ENCODE measurements at places on chromosomes 4 and X.

DNA sequence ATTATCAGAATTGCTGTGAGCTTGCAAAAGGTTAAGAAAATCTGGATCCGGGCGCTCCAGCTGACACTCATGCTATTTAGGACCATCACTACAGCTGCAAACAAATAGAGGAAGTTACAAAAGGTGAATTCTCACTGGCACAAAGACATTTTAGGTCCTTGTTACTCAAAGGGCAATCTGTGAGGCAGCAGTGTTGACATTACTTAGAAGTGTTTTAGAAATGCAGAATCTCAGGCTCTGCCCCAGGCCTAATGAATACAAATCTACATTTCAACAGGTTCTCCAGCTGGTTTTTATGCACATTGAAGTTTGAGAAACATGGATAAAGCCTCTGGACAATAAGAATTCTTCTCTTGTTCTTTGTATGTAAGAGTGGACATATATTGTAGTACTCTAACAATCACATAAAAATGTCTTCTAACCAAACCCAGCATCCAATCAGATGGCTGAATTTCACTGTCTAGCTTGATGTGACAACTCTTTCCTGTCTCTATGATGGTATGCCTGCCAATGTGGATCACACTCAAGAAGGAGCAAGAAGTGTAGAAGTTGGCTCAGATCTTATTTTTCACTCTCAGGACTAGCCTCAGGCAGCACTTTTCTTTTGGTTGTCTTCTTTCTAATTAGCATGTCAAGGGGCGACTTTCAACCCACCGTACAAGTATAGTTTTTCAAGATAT lies 18.8 kb downstream of the SLC7A11 start:
- DNase-seq, result no peak

DNA sequence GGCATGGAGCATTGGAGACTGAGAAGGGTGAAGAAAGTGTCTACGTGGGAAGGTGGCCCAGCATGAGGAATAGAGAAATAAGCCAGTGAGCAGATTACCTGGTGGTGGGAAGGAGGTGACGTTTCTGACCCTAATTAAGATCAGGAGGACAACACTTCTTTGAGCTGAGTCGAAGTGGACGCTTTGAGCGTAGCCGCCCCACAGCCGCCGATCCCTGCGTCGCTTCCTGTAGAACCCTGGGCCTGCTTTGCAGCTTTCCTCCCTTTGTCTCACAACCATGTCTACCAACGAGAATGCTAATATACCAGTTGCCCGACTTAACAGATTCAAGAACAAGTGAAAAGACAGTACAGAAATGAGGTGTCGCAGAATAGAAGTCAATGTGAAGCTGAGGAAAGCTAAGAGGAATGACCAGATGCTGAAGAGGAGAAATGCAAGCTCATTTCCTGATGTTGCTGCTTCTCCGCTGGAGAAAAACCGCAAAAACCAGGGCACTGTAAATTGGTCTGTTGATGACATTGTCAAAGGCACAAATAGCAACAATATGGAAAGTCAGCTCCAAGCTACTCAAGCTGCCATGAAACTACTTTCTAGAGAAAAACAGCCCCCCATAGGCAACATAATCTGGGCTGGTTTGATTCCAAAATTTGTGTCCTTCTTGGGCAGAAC lies 6.4 kb upstream of the ANTXR2 start:
- no peak for DNase-seq

DNA sequence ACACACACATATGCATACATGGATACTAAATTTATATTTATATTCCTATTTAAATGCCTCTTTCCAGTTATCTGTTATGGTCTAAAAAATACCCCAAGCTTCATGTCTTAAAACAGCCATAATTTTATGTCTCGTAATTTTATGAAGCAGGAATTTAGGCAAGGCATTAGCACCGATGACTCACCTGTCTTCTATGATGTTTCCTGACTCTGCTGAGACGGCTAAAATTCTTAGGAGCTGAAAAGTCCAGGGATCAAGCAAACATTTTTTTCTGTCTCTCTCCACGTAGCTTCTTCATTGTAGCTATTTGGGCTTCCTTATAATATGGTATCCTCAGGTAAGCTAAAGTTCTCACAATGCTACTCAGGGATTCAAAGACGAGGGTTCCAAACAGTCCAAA lies 930.3 kb downstream of the STIM2 start:
- no peak for DNase-seq

GRCh38 chrX:47143894-47144625 lies 442 bp downstream of the NDUFB11 start:
- no peak for DNase-seq

GRCh38 chr4:52317361-52317879 lies 266.3 kb downstream of the SPATA18 start:
- no peak for DNase-seq

DNA sequence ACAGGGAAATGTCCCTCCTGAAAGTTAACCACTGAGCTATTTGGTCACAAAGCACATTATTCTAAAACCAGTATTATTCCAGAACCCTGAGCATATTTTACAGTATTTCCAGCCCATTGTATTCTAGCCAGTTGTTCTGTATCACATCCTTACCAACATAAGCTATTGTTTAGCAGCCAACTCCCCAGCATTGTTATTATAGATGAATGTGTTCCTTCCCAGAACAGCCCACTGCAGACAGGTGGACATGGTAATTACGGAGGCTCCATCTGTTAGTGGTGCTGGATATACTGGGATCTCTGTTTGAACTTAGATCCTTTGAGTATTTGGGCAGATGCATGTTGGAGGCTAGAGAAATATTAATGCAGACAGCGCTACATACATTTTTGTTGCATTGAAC lies 126.1 kb downstream of the MGST2 start:
- DNase-seq, result no peak

GRCh38 chr4:25401066-25401465 lies 24.0 kb downstream of the ANAPC4 start:
- DNase-seq, result no peak

DNA sequence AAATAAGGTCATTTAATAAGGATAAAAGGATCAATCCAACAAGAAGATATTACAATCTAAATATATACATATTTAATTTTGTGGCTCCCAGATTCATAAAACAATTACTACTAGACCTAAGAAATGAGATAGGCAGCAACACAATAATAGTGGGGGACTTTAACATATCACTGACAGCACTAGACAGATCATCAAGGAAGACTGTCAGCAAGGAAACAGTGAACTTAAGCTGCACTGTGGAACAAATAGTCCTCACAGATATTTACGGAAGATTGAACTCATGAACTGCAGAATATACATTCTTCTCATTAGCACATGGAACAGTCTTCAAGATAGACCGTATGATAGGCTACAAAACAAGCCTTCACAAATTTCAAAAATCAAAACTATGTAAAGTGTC lies 56.1 kb upstream of the NAP1L2 start:
- DNase-seq, result no peak

GRCh38 chrX:153470411-153471363 lies at the start of gene HAUS7:
TSS of gene HAUS7 (minus strand) at chrX:153470576. CDS start at chrX:153470557, 19 bp downstream.
- DNase-seq, result peak; percentile 38

GRCh38 chr4:150909116-150909515 lies 106.0 kb downstream of the LRBA start:
- no peak for DNase-seq

DNA sequence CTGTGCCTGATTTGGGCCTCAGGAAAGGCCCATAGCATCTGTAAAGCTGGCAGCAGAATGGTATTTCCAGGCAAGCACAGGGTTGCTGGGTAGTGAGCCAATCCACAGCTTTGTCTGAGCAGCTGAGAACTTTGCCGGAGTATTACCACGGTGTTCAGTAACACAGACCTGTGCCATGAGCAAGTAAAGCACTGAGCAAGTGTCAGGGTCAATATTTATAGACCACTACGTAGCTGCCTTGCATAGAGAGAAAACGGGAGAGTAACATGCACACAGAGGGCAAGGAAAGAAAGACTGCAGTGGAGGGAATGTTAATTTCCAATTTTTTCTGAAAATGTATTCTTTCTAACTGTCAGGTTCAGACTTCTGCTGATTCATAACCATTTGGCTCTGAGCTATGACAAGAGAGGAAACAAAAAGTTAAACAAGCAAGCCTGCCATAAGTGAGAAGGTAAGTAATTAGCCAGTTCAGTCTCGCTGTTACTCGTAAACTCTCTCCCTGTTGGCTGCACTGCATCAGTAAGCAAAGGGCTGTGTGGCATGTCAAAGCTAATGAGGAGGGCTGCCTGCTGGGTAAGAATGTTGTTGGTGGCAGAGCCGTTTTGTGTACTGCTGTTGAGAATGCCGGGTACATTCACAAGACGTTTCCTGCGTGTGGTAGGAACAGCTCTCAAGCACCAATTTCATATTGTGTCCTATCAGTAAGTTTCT lies 238.1 kb downstream of the BMPR1B start:
- DNase-seq, result peak; percentile 58

DNA sequence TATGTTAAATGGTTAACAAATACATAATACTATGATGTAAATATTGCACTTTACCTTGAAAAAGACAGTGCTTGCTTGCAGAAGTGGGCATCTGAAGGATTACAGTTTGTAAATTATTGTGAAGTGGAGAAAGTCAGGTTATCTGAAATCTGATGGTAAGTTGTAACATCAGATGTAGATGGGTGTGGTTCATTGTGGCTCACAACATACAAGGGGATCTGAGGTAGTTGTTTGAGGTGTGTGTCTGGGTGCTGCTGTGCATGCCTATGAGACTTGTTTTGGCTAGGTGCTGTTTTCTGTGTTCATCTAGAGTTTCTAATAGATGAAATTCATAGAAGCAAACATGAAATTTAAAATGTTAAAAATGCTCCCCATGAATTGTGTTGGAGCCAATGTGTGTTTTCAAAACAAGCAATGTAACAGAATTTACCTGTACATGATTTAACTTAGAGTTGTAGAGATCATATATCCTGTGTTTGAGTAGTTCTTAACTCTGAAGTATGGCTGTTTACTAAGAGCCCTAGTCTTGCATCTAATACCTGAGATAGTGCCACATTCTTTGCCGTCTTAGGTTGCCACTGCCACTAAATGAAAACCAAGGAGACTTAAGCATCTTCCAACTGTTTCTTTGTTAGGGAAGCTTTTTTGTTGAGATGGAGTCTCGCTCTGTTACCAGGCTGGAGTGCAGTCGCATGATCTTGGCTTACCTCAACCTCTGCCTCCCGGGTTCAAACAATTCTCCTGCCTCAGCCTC lies 11.9 kb upstream of the NDUFC1 start:
- DNase-seq, result no peak

DNA sequence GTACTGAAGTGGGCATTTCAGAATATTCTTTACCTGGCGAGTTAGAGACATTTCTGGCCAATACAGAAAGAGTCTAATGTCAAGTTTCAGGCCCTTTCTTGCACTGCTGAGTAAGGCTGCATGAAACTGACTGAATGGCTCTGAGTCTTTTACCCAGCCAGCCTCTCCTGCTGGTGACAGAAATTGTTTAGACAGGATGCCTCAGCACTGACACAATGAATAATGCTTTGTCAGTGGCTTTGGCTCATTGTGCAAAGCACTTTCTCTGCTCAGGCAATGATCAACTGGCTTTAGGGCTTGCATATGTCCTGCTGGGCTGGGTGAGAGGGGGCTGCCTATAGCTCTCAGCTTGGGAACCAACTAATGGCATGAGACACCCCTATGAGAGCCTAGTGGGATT lies 45.5 kb downstream of the CLNK start:
- no peak for DNase-seq

DNA sequence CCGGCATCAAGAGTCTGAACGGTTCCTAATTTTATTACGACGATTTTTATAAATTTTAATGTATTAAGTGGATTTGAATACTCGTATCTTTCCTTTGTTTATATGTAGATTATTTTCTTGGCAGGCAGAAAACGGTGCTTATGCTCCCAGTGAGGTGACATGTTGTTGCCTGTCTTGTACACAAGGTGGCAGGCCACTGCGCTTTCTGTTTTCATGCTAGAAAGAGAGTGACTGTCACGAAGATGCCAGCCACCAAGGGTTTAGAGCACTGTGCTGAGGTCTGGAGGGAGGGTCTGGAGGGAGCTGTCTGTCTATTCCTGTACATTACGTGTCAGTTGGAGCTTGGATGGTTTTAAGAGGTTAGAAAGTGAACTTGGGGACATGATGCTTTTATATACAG lies 87.7 kb downstream of the SHROOM2 start:
- no peak for DNase-seq

DNA sequence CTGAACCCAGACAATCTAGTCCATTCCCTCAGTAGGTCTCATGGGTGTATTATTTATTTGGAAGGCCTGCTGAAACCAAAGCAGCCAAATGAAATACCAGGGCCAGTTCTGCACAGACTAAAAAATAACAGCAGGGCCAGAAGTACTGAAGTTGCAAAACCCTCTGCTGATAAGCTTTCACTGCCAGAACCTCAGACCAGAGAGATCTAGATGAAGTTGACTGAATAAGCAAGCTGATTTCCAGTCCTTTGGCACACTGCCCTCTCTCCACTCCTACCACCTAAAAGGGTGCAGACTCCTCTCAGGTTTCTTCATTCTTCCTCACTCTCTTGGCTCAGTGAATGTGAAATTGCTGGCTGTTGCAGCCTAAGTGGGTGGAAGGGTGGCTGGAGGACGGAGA lies 276.7 kb upstream of the KLF3 start:
- DNase-seq, result no peak

DNA sequence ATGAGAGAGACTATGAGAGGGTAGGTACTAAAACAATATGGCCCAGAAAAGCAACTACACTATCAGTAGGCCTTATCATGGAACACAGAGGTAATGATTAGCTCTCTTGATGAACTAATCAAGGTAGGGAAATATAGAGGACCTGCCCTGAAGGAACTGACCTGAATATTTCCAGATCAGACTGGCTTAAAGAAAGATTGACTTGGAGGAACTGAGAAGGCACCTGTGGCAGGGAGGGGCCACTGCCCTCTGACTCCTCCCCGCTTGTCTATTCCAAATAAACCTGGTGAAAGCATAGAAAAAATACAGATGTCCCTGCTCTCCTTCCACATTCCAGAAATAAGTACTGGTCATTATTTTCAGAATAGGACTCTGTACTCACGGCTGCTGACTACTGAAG lies 5.5 kb downstream of the RPS6KA6 start:
- no peak for DNase-seq

GRCh38 chr4:10738826-10739489 lies 54.4 kb upstream of the CLNK start:
- no peak for DNase-seq

GRCh38 chr4:7816771-7817170 lies 122.9 kb downstream of the AFAP1 start:
- DNase-seq, result no peak

- DNase-seq, result no peak
These were observed 132.4 kb downstream of the MAGEC1 start for GRCh38 chrX:142036116-142036515.

- no peak for DNase-seq
These were observed 22.1 kb downstream of the PIR start for GRCh38 chrX:15471028-15471427.
